ENCODE measurements at places on chromosomes 1 and 21.

DNA sequence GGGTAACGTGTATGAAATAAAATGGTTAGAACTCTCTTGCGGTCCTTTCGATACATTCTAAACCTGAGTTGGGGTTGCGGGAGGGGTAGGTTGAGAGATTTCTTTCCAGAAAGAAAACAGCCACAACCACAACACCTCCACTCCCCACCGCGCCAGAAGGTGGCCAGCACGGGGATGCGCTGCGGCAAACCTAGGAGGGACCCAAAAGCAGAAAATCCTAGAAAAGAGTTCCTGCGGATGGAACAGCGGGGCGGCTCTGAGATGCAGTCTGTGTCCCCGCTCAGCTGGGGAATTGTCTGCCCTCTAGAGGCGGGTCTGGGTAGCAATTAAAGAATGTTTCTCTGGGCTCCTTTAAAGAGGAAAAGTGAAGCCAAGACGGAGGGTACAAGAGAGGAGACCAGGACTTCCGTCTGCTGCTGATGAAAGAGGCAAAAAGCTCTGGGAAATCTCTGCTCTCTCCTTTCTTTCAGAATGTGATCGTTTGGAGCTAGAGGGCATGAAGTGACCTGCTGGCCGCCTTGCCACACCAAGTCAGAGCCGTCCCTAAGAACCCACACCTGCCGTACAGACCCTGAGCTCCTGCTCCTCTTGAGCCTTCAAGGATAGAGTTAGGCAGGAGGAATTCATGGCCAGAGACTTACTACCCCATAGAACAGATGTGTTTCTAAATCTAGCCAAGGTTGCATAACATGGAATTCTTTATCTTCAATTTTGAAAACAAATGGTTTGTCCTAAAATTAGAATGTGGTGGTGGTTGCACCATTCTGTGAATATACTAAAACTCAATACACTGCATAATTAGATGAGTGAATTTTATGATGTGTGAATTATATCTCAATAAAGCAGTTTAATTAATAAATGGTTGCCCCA is 46.5 kb upstream of the COA6 start:
- peak; percentile 67 for DNase-seq

GRCh38 chr1:203839081-203839480 is 22.3 kb upstream of the SNRPE start:
- no peak for DNase-seq

DNA sequence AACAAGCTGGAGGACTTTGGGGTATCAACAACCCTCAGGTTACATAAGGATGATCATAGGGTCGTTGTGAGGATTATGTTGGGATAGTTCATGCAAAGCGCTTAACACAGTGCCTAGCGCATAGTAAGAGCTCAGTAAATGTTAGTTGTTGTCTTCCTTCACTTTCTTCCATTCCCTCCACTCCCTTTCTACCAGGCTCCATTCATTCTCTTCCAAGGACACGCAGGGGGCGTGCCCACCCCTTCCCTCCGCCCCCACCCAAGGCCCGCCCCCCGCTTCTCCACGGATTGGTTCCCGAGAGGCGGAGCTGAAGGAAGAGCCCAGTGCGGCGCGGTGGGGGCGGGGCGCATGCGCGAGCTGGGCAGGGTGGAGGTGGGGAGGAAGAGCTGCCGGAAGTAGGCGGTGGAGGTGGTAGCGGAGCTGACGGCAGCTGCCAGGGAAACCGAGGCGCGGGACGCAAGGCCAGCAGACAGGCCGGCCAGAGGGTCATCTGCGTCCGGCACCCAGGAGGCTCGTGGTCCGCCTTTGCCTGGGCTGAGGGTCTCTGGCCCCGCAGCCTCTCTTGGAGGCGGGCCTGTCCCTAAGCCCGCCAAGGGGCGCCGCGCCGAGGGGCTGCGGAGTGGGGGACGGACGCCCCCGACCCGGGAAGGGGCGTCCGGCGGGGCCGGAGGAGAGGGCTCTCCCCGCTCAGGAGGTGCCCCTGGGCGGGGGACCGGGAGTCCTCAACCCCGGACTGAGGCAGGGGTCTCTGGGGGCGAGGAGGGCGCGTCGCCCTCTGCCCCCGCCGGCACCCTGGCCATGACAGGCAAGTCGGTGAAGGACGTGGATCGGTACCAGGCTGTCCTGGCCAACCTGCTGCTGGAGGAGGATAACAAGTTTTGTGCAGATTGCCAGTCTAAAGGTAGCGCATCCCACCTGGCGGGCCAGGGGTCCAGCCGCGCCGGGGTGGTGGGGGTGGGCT is at the start of gene SMAP2:
Gene SMAP2, plus strand, starts transcription at position 405 of the 961 bp plus-strand sequence. Its CDS starts 394 bp downstream, at position 799.
- DNase-seq = peak; percentile 99

DNA sequence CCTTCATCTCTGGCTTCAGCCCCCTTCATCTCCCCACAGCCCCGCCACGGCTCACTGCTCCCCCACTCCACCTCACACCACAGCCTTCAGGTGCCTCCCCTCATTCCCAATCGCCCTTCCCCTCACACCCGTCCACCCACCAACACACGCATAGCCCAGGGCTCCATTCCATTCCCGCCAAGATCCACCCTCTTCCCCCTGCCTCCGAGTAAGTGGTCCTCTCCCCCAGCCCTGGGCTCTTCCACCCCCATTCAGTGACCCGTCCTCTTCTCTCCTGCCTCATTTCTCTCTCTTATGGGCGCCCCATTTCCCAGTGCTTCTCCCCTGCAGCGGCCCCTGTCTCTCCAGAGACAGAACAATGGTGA is 53.2 kb downstream of the VWA5B1 start:
- no peak for DNase-seq

GRCh38 chr1:216617081-216617875 is 106.0 kb downstream of the ESRRG start:
- DNase-seq = no peak

DNA sequence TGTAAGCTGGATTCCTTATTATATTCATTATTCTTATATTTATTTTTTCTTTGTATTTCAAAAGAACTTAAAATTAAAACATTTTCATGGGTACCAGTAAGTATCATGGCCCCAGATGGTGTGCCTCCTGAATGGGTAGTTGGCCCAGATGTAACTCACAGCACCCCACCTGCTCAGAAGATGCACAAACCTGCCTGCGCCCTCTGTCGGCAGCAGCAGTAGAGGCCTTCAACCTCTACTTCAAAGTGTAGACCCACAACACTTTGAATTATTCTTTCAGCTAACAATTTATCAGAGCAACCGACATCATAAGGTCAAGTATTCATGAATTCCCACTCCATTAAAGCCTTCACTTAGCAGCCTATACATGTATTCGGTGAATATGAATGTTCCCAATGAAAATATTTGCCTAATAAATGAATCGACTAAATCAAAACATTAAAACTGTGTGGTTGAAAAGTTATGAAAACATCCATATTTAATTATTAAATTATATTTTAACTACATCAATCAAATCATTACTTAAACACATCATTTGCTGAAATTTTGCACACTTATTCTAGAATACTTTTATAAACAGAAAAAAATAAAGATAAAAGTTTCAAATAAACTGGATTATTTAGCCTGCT is 25.4 kb downstream of the PIGM start:
- peak; percentile 73 for DNase-seq

GRCh38 chr21:46120301-46121285 is 22.7 kb downstream of the COL6A2 start:
- no peak for DNase-seq

- DNase-seq = no peak
These were observed 470 bp upstream of the MTMR11 start for GRCh38 chr1:149936992-149937705.

DNA sequence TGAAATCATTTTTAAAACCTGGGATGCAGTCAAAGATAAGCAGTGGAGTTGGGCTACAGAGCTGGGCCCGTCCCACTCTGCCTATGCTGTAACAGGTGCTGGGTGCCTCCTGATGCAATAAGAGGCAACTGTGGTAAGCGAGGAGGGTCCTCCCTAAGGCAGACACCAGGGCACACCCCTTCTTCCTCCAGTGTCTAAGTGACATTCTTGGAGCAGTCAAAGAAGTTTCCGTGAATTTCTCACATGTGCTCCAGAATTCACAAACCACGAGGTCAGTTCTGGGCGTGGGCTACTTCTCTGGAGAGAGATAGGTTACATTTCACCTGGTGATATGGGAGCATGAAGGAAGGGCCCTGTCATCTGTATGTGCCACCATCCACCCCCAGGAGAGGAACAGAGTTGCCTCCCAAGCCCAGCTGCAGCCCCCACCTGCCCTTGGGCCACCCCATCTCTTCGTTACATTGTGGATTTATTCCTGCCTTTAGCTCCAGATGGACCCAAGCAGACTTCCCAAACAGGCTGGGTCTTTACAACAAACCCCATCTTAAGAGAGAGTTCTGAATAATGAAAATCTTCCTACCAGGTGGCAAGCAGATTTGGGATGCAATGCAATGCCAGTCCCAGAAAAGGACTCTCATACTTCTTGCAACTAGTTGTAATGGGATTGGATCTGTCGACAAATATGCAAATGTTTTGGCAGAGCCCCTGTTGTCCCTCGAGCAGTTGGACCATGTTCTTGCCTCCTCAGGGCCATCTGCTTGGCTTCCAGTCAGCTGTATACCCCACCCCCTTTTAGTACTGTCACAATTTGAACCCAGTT is 82.5 kb upstream of the CNTN2 start:
- no peak for DNase-seq

GRCh38 chr1:164685266-164686035 is 126.5 kb downstream of the PBX1 start:
- no peak for DNase-seq

DNA sequence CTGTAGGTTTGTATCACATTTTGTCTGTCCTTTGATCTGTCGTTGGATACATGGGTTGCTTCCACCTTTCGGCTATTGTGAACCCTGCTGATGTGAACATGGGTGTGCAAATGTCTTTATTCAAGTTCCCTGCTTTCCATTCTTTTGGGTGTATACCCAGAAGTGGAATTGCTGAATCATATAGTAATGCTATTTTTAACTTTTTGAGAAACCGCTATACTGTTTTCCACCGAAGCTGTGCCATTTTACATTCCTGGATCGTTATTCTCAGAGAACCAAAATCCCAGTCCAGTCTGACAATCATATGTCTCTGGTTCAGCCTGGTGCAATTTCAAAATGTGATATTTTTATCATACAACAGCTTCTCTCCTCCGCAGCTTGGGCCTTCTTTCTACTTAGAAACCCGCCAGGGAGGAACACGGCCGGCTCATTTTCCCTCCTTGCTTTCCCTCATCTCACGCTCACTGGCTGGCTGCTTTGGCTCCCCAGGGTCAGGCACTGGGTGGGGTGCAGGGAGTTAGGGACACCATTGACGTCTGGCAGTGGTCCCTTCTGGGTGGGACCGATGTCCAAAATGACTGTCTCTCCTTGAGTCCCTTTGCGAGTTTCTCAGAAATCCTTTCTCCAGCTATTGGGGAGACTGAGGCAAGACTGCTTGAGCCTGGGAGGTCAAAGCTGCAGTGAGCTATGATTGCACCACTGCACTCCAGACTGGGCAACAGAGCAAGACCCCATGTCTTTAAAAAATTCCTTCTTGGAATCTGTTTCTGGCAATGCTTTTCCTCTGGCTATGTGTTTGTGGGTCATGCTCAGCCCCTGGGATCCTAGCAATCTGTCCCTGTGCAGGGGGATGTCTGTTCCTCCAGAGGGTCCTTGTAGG is 73.5 kb upstream of the AKT3 start:
- no peak for DNase-seq

GRCh38 chr1:110310300-110310699 is 28.9 kb upstream of the RBM15 start:
- no peak for DNase-seq

GRCh38 chr1:20355101-20355827 is 64.6 kb downstream of the VWA5B1 start:
- DNase-seq = no peak

GRCh38 chr1:38964140-38964548 is 22.5 kb upstream of the RHBDL2 start:
- no peak for DNase-seq

GRCh38 chr1:188058801-188059200 is 1230.1 kb downstream of the PLA2G4A start:
- no peak for DNase-seq
